ENCODE measurements at places on chromosomes 6 and 20.

GRCh38 chr6:166770216-166771116 lies 143.4 kb upstream of the RPS6KA2 start:
- DNase-seq = no peak

GRCh38 chr6:136784271-136784664 lies 8.0 kb downstream of the MAP3K5 start:
- no peak for DNase-seq

GRCh38 chr6:151763303-151763702 lies 44.2 kb upstream of the ESR1 start:
- peak; percentile 7 for DNase-seq

DNA sequence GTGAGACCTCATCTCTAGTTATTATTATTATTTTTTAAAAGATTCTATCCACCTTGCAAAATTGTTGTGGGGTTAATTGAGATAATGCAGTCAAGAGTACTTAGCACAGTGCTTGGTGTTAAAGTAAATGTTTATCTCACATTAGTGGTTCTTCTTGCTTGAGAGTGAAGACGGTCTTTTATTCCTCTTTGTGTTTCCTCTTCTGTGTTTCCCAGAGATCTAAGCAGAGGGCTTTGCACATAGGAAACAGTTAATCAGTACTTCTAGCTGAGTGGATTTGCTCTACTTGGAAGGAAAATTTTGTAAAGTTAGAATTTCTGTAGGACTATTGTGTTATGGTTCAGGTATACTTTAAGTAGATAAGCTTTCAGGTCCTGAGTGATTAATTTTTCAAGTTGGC lies 3.5 kb downstream of the ARMC2 start:
- DNase-seq = no peak

DNA sequence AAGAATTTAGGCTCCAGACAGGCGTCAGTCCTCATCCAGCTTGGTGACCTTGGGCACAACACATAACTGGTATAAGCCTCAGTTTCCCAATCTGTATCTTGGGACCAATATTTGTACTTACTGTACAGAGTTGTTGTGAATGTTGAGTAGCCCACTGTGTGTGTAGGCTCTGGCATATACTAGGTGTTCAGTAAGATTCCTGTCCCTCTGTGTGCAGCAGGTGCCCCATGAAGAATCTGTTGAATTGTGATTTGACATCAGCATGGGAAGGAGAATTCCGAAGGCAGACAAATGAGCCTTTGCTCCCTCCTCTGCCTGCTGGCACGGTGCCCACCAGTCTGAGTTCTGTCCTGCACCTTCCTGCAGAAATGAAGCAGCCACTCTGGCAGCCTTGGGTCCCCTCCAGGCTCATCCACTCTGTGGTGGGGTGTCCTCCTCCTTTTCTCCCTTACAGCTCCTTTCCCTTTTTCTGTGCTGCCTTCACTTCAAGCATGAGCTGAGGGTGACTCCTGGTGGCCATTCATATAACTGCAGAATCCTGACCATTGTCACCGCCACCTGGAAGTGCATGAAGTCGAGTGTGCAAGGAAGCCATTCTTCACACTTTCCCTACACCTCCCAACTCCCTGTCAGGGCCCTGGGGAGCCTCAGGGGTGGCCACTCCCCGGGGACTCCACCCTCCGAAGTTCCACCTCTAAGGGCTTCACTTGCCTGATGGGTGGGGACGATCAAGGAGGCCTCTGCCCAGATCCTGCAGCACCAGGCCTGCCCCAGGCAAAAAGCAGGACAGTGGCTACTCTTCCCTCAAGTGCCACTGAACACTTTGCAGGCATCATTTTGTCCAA lies 48.2 kb downstream of the MRPL14 start:
- no peak for DNase-seq

DNA sequence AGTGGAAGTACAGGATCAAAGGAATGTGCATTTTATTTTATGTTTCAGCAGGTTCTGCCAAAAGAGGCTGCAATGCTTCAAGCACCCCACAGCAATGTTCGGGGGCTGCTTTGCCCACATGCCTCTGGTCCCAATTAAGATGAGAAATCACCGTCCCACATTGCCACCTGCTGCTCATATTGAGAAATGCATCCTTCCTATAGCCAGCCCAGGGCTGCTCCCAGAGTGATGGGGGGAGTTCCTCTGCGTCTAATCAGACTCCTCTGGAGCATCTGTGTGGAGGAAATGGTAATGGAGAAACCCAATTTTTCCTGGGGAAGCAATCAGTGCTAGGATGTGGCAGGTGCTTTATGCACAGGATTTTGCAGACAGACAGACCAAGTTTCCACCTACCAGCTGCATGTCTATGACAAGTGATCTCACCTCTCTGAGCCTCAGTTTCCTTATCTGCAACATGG lies 33.7 kb downstream of the PTGIS start:
- peak; percentile 91 for DNase-seq
